Jurkat, Clone E6-1 (cell line): ENCODE measurements at places on chromosomes 16 and 17.

DNA sequence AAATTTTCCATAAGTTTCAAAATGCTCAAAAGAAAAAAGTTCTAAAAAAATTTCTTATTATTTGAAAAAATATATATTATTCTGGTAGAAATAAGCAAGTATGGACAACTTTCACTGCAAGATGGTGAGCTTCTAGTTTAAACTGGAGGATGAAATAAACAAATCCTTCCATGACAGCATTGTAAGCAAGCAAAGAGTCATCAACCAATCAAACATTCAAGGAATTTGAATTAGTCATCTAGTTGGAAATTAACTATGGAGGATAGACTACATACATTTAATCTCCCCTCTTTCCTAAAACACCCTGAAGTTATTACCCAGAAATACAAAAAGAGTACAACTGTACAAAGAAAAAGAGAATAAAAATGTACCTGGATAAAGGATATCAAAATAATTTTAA, 51.0 kb upstream of the IRX5 start:
- no peak for DNase-seq

GRCh38 chr17:6948562-6948961, 47.3 kb upstream of the ALOX12 start:
- no peak for DNase-seq

- no peak for DNase-seq
These were observed 5.4 kb downstream of the HEATR3 start for GRCh38 chr16:50071075-50071671.

GRCh38 chr16:89507834-89508590, at the start of gene SPG7:
TSS of gene SPG7 (plus strand) at chr16:89508403. CDS start at chr16:89508418, 15 bp downstream.
- DNase-seq, result peak; percentile 79

GRCh38 chr17:21125862-21126261, 902 bp upstream of the DHRS7B start:
- peak; percentile 72 for DNase-seq

- DNase-seq, result no peak
These were observed 6.4 kb upstream of the FTSJ3 start for GRCh38 chr17:63833741-63834373.

GRCh38 chr17:18021372-18021771, 17.6 kb downstream of the ATPAF2 start:
- DNase-seq, result no peak

- DNase-seq, result peak; percentile 52
These were observed 17.4 kb downstream of the ITPRIPL2 start for GRCh38 chr16:19130852-19131824.

GRCh38 chr17:5365831-5366230, 53.6 kb downstream of the NUP88 start:
- DNase-seq, result no peak

DNA sequence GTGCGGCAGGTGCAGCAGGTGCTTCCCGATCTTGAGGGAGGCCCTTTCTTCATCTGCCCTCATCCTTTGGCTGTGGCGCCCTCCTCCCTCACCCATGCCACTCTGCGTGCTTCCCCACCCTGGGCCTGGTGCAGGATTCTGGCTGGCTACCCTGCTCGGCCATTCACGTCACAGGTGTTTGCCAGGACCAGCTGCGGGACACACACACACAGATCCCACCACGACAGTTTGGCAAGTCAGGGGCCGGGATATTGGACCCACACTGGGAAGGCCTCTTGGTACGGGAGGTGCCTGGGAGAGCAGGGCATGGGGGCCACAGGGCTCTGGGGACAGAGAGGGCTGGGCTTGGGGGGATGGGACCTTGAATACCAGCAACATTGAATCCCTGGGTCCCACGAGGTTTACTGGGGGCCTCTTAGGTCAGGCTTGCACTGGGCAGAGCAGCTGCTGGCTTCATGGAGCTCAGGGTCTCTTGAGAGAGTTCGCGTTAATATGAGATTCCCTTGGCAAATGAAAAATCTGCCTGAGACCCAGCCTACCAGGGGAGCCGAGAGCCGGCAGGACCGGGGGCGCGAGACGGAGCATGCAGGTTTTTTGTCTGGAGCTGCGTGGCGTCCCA, 15.1 kb downstream of the ADCY7 start:
- no peak for DNase-seq

DNA sequence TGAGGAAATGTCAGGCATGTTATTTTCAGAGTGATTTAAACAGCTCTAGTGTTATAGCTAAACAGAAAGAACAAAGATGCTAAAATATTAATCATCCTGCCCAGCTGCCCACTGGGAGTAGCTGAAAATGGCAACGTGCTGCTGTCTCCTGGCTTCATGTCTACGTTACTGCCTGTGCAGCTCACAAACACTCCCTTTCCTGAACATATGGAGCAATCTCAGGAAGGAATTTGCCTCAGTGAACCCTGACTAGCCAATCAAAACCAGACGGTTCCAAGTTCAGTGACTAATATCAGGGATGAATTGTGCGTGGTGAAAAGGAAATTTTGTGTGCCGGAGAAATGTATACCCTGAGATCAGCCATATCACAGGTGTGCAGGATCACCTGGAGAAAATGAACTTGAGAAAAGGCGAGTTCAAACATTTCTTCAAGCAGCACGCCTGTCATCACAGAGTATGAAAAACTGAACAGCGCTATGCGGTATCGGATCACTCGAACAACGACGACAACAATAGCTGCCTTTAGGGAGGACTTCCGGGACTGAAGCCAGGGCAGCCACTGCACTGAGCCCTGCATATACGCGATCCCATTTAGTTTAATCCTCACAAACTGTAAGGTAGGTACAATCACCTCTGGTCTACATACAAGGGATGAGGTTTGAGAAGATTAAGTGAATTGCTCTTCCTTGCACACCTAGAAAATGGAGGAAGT, 110.3 kb downstream of the STX8 start:
- no peak for DNase-seq

- DNase-seq, result no peak
These were observed 1.8 kb upstream of the C16orf95 start for GRCh38 chr16:87319011-87319410.

GRCh38 chr17:41648411-41649195, 24.2 kb upstream of the KRT17 start:
- peak; percentile 62 for DNase-seq

DNA sequence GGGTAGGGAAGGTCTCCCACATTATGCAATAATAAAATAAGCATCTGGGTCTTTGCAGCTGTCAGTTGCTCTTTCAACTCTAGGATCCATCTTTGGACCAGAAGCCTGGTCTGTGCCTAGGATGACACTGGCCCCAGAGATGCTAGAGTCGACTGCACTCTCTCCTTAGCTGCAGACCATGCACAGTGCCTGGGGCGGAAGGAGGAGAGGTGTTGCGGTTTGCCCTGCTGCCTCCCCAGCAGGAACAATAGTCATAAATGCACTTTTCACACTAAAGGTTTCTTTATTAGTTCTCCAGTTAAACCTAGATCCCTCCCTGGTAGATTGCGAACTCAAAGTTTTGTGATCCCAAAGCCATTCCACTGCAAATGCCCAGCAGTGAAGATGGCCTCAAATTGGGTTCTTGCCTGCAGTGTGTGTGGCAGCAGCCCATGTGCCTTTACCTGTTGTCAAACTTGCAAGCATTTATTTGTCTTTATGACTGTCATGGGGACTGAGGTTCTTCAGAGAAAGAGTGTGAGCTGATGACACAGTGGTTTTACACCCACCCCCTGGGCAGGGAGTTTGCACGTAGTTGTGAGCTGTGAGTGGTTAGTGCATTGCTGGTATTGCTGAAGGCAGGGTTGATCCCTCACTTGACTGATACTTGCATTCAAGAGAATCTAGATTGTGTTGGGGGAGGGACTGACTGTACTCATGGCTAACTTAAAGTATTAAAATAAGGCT, 10.3 kb downstream of the ATXN1L start:
- no peak for DNase-seq

GRCh38 chr16:79369796-79370195, 230.7 kb downstream of the MAF start:
- no peak for DNase-seq

GRCh38 chr17:59513934-59514841, 51.2 kb upstream of the DHX40 start:
- DNase-seq, result no peak

DNA sequence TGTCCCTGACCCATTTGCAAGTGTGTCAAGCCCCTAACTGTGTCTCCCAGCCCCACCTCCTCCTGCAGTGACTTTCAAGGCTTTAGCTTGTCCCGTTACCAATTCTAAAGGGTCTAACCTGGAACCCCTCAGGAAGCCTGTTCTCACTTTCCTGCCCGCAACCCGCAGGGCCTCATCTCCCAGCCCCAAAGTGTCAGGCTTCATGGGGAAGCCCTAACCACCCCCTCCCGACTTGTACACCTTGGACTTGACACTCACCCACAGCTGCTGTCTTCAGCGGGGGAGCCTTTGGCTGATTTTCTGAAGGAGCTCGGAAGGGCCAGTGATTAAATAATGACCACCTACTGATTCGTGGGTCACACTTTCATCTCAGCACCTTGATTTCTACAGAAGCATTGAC, 33.1 kb downstream of the NLRC5 start:
- DNase-seq, result no peak

DNA sequence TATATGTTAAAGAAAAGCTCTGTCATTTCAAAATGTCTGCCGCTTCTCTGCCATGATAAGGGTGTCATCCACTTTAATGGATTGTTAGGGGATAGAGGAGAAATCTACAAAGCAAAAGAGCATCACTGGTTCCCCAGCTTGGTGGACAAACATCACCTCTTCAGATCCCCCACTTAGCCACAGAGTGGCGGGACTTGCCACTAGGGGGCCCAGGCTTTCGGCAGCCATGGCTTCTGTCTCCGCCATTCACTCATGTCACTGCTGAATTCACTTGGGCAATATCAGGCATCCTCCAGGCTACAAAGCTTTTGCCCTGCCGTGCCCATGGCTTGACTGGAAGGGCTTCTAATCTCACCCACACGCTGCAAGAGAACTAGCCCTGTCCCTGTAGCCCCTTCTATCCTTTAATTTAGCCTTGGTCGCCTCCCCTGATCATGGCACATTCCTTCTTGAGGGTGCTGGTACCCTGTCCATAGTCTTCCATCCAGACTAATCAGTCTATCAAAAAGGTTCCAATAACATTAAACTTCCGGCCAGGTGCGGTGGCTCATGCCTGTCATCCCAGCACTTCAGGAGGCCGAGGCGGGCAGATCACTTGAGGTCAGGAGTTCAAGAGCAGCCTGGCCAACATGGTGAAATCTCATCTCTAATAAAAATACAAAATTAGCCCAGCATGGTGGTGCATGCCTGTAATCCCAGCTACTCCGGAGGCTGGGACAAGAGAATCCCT, 34.7 kb downstream of the SBK1 start:
- peak; percentile 51 for DNase-seq

DNA sequence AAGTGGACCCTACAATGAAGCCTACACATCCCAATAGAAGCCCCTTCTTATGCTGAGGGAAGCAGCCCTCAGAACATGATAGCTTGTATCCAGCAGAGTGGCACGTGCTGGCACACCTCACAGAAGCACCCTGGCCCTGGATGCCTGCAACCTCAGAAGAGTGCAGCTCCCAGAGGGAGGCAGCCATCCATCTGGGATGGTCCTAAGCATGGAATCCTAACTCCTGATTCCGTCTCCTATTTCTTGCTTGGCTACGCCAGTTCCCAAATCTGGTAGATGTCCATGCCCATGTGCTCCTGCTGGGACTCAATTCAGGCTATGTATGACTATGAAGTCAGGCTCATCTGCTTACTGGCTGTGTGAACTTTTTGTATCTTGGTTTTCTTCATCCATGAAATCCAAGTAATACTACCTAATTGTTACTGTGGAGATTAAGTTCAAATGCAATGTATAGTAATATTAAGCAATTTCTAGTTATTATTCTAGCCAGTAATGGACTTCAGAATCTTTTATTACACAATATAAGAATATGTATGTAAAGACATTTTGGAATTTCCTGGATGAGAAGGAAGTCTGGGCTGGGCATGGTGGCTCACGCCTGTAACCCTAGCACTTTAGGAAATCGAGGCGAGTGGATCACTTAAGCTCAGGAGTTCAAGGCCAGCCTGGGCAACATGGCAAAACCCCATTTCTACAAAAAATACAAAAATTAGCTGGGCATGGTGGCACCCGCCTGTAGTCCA, 32.4 kb downstream of the SIAH1 start:
- DNase-seq, result no peak

DNA sequence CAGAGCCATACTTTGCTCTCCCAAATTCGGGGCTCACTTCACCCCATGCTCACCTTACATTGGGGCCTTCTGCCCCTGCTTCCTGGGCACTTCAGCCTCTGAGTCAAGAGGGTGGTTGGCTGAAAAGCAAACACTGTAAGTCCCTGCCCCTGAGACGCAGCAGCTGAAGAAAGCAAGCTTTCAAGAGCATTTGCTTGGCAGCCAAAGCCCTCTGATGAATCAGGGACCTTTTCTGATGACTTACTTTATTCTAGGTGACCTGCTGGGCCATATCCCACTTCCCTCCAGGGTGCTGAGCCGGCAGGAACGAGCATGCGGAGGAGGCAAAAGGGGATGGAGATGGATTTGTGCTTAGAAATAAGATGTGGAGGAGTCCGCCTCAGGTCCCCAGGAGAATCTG, 147.0 kb upstream of the TNRC6C start:
- no peak for DNase-seq

DNA sequence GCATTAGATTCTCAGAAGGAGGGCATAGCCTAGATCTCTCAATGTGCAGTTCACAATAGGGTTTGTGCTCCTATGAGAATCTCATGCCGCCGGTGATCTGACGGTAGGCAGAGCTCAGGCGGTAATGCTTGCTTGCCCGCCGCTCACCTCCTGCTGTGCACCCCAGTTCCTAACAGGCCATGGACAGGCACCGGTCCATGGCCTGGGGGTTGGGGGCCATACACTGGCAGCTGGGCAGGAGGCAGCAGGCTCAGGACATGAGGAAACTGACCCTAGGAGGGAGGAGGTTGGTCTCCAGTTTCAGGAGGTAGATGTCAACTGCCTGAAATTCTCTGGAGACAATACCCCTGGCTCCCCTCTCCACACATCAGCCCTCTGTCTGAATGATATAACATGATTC, 245.0 kb upstream of the CACNG5 start:
- no peak for DNase-seq

GRCh38 chr17:29178750-29179231, 1.4 kb downstream of the MYO18A start:
- no peak for DNase-seq

- DNase-seq, result peak; percentile 94
These were observed 9.1 kb downstream of the TMEM208 start for GRCh38 chr16:67235816-67236562.

DNA sequence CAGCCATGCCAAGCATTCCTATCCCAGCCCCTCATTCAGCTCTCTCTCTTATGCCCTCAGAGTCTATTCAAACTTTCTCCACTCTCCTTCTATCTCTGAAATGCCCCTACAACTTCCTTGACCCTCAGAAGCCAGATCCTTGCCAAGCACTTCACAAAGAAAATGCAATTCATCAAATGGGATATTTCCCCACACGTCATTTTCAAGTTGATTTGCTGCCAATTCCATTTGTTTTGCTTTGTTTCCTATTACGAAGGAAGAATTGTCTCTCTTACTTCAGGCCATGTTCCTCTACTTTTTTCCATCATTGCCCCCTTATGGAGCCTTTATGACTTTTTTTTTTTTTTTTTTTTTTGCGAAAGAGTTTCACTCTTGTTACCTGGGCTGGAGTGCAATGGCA, 9.2 kb upstream of the ALOX12 start:
- DNase-seq, result no peak

- DNase-seq, result no peak
These were observed 6.2 kb downstream of the SULT1A2 start for GRCh38 chr16:28590384-28591340.
